ENCODE measurements at places on chromosomes 11 and 22.

DNA sequence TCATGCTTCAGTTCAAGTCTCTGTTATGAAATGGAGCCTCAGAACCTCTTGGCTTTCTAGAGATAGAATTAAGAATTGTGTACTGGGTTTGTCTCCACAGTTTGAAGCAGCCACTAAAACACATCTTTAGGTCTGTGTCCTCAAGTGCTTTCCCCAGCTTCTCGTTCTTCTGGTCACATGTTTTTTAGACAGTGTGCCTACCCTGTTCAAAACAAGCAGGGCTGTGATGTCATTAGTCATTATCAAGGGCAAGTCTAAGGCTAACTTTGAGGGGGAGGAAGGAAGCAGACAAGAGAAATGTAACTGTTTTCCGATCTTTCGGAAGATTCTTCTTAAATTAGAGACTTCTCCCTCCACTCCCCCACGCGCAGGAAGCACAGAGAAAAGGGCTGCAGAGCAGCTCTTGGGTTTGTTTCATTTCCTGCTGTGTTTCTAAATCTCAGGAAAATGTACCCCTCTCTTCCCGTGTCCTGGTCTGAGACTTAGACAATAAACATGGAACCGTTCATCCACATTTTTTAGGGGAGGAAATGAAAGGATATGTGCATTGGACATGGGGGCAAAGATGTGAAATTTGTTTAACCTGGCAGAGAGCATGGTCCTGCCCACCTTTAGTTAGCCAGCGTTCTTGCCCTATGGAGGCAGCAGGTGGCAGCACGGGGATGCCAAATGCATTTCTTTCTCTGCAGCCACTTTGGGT, 3.1 kb downstream of the AKIP1 start:
- DNase-seq = peak; percentile 17

DNA sequence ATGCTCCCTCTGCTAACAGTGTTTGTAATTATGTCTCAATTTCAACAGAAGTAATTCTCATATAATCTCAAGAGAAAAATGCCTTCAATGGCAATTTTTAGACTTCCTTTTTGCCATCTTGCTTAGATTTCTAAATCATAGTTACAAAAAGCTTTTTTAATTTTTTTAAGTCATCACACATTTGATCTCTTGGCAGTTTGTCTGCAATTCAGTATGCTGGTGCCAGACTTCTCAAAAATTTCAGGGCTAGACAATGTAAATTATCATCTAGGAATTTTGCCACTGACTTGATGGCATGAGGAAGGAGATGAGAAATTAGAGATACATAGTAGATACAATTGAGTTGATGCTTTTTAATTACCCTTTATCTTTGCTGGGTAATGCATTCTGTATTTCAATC, 1176.7 kb upstream of the CNTN5 start:
- DNase-seq = no peak

DNA sequence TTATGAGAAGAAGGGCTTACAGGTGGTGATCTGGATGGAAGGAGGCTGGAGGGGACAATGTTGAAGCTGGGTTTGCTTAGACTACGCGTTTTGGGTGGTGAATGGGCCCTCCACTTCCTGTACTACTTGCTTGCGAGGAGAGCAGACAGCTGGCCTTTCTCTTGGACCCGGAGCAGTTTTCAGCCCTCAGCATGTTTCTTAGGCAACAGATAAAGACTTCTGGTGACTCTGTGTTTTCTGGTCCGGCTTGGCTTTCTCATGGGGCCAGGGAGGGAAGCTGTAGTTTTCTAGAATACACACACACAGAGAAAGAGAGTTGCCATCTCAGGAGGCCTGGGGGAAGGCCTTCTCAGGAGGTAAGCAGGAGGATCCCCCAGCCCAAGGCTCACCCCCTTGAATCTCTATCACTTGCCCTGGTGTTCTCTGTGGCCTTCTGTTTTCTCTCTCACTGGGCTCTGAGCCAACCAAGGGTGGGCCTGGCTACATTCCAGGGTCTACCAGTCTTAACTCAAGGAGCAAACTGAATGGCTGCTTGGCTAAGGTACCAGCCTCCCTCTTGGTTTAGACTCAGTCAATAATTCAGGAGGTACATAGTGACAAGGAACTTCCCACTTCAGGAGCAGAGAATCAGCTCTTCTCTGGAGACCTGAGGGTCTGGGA, 2.4 kb downstream of the CCS start:
- no peak for DNase-seq

GRCh38 chr11:72609476-72609875, 64.7 kb downstream of the PDE2A start:
- DNase-seq = no peak

GRCh38 chr11:73139476-73140198, 2.5 kb downstream of the FCHSD2 start:
- no peak for DNase-seq

DNA sequence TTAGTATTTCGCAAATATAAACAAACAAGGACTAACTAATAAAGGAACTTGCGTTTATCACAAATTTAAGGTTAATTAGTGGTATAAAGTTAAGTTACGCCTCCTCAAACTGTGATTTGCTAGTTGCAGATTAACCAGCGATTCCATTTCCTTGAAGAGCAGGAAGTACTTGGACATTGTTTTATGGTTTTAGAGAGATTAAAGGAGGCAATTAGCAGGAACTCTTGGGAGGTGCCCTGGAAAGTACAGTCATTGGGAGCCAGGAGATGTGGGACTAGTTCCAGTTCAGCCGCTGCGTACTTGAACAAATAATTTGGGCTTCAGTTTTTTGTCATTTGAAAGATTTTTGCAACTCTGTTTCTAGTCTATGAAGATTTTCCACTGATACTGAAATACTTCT, 3.3 kb downstream of the FAM118B start:
- DNase-seq = no peak

DNA sequence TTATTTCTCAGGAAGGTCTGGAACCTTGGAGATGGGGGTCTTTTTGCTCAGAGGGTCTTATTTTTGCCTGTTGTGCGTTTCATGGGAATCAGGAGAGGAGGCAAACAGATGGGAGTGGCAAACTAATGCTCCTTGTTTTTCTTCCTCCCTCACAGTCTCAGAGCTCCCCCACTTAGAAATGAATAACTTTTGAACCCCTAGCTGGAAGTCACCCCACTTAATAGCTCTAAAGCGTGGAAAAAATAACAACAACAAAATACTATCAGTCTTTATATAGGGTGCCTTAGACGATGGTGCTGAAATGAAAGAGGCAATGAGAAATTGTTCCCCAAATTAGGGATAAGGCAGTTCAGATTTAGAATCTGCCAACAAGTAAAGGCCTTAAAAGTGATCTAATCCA, 76.8 kb upstream of the BDNF start:
- DNase-seq = no peak

DNA sequence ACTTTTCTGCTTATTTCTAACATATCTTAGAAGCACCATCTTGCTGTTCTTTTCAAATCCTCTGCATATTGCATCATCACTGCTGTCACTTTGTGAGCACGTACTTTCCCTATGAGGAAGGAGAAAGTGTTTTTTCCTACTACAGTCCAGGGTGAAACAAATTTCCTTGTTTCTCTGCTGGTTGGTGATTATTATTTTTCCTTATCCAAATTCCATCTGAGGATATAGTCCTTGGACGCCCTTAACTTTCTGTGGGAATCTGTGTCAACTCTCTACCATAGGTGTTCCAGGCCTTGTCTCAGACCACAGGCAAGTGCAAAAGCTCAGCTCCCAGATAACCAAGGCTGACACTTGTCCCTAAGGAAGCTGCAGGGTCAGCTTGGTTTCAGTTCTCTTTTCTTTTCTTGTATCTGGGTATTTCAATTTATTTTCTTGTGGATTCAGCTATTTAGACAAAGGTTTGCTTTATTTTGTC, 29.4 kb upstream of the LYVE1 start:
- no peak for DNase-seq

DNA sequence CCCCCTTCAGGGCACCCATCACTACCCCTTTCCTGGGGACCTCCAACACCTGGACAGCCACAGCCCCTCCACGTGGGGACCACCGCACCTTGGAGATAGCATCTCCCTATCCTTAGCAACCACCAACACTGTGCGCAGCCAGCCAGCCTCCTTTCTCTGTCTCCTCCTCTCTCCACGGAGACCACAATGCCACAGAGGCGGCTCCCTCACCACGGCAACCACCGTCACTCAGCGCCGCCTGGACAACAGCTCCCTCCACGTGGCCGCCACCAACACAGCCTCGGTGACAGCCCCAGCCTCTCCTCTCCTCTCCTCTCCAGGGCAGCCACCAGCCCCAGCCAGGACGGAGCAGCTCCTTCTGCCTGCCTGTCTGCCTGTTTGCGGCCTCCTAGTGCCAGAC, 10.5 kb downstream of the ELFN2 start:
- DNase-seq = no peak

GRCh38 chr11:13535819-13536218, 40.0 kb upstream of the PTH start:
- no peak for DNase-seq

DNA sequence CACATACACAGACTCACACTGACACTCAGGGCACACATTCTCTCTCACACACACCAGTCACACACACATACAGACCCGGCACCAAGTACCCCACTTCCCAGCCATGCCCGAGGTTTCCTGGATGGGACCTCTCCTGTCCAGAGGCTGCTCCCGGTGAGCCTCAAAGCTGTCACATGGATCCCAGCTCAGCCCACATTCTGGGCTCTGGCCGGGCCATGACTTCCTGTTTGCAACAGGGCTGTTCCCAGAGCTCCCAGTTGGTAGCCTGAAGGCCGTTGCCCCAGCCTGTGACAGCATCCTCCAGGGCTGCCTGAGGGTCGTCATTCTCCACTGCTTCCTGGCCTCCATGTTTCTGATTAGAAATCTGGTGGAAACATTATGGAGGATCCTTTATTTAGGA, 14.6 kb upstream of the CYP2D6 start:
- no peak for DNase-seq

GRCh38 chr11:94806014-94806413, 37.9 kb downstream of the AMOTL1 start:
- no peak for DNase-seq

DNA sequence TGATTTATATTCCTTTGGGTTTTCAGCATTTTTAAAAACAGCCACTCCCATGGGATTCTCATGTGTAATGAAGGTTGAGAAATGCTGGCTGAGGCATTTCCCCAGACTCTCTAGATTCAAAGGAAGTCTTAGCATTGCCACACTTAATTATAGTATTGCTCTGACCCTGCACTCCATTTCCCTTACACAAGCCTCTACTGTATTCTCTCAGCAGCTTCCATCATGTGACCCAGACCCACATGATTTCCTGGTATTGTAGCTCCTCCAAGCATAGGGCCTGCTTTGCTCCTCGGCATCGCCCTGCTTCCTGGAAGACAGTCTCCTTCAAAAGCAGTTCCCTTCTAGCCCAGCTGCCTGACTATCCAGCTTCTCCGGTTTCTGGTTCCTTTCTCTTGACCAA, 261.5 kb downstream of the LARGE1 start:
- no peak for DNase-seq

DNA sequence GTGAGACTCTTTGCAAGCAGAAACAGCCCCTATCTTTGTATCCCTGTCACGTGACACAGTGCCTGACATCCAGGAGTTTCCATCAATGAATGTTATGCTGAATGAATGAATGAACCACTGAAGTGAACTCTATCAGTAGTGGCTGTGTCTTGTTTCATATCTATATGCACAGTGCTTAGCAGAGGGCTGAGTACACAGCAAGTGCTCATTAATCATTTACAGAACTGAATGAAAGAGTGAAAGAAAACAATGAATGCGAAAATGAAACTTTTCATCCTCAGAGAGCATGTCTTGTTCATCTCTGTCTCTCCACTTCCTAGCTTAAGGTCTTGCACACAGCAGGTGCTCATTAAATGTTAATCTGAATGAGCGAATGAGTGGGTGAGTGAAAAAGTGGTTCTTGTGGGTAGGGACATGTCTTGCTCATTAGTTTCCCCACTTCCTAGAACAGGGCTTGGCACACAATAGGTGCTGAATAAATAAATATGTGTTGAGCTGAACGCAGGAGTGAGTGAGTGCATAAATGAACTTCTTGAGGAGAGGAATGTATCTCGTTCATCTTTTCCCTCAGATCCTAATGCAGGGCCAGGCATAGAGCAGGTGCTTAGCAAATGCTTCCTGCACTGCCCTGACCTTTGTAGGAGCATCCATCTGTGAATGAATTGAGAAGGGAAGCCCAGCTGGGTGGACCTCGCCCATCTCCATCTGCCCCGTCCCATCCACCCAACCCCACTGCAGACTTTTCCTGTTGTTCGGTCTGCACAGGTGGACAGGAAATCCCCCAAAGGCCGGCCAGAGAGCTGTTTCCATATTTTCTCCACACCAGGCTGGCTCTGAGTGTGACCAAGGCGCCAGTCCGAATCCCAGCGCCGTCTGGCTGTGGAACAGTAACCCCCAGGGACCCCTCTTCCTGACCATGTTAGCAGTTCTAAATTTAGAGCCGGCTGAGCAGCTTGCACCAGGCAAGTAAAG, 113.4 kb upstream of the CRYBB3 start:
- DNase-seq = no peak

- no peak for DNase-seq
These were observed 47.4 kb downstream of the CHST1 start for GRCh38 chr11:45617871-45618601.

DNA sequence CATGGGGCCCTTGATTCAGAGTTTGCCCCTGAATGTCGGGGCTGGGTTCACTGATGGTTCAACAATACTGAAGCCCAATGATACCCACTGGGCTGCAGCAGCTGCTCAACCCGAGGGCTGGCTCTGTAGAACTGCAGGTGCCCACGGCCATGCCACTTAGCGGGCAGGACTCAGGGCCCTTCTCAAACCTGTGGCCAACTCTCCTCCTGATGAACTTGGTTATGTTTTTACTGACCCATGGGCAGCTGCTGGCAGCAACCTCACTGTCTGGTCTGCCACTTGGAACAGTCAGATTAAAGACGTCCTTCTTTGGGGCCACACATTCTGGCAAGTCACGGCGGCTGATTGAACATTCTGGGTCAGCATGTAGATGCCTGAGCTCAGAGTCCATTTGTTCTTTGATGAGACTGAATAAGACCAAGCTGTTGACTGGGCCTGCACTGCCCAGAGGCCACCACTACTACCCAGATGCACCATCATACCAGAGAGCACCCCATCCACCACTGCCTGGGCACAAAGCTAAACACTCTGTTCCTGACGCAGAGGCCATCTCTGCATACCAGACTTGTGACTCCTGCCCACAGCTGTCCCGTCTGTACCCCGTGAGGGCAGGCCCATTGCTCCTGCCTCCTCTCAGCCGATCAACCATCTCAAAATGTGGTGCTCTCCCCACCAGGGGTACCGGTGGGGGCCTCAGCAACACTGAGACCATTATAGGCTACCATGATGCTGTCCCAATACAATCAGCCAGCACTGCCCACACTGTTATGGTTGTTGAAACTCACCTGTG, 67.8 kb downstream of the SHANK2 start:
- no peak for DNase-seq

GRCh38 chr11:62918531-62918930, 2.6 kb downstream of the CHRM1 start:
- DNase-seq = no peak

- no peak for DNase-seq
These were observed 31.2 kb upstream of the LINC01488 start for GRCh38 chr11:69450064-69450856.

DNA sequence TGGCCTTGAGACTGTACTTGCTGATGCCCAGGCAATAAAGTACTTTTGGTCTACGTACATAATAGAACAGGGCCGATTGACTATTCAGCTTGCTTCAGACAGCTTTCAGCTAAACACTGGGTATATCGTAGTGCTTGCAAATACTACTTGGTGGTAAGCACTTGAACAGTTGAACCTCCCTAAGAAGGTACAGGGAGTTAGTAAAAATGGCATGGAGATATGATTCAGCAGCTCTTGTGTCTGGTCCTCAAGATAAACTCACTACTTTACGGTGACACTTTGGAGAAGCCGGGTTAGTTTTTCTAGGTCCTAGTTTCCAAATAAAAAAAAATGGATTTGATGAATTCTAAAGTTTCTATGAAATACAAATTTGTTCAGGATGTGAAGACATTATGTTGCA, 7.3 kb downstream of the CCDC117 start:
- no peak for DNase-seq

- no peak for DNase-seq
These were observed 30.2 kb upstream of the HMGXB4 start for GRCh38 chr22:35226958-35227647.

All from NCI-H446 treated with DMSO at 0.1 percent for 48 hours (cell line).